ENCODE measurements at places on chromosomes 7 and 10.
A peak's percentile ranks its signal among the peaks of the same experiment; 100 is the strongest.

DNA sequence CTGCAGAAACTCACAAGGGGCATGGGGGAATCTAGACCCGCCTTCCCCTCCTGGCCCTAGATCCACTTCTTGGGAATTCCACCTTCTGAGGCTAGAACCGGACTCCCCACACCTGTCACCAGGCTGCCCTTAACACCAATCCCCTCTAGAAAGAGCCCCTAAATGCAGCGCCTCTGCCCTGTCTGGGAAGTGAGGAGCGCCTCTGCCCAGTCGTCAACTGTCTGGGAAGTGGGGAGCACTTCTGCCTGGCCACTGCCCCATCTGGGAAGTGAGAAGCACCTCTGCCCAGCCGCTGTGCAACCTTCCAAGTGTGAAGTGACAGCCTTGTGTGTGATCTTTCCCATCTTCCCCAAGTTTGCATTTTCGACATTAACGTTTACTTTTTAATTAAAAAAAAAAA, 8.8 kb downstream of the RCC1L start:
- DNase-seq, result no peak

GRCh38 chr10:62671104-62671503, 133.4 kb upstream of the ADO start:
- DNase-seq, result no peak

- DNase-seq, result no peak
These were observed 27.8 kb downstream of the TMEM236 start for GRCh38 chr10:17779784-17780183.

DNA sequence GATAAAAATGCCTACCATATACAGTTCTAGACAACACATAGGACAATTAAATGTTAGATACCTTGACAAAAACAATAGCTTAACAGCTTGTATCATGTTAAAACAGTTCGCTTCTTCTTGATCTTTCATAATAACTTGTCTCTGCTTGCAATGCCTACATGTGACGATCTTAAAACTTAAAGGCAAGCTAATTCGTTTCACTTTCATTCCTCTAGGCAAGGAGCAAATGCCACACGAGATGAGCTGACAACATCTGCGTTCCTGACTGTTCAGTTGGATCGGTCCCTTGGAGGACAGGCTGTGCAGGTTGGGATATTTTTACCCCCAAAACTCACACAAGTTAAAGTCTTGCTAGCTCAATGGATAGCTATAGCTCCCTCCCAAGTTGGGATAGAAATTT, 51.6 kb upstream of the ARL4A start:
- no peak for DNase-seq

GRCh38 chr7:126845331-126845730, 407.4 kb downstream of the GRM8 start:
- no peak for DNase-seq

- no peak for DNase-seq
These were observed 115.1 kb downstream of the VTI1A start for GRCh38 chr10:112562122-112562521.

DNA sequence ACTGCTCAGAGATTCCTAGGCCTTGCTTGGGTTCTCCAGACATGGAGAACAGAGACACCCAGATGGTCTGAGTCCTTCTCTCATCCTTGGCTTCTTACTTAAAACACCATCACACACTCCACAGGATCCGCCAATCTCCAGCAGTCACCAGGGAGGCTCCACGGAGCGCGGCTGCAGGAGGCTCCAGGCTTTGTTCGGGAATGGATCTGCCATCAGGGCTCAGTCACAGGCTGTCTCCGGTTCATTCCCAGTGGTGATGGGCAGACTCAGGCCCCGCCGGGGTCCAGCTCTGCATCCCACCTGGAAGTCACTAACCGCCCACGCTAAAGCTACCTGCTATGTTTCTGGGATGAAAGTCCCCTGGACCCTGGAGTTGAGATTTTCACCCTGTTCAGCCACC, 312.9 kb downstream of the TCERG1L start:
- DNase-seq, result no peak

- no peak for DNase-seq
These were observed 338.3 kb upstream of the TEX47 start for GRCh38 chr7:89133819-89134218.

GRCh38 chr7:31022726-31023125, 29.4 kb upstream of the ADCYAP1R1 start:
- no peak for DNase-seq

- no peak for DNase-seq
These were observed 297.6 kb downstream of the LHFPL3 start for GRCh38 chr7:104625956-104626355.

DNA sequence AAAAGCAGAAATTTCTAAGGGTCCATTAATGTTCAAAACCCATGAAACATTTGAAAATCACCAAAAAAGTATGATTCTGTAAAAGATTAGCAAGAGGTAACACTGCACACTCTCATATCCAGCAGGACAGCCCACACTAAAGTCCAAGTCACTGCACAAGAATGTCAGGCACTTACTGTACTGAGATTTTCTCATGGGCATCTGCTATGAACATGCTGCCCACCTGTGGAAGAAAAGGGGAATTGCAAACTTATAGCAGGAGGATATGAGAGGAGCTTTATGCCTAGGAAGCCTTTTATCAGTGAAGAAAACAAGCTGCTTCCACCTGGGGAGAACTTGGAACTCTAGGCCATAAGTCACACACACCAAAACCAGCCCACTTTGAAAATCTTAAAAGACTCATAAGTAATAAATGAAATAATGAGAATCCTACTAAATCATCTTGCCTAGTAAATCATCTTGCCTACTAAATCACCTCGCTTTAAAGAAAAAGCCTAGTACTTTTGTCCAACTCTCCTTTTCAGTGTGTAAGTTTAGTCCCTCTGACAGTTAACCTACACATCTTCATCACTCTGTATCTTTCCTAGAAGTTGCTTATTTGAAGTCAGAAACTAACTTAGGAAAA, 46.1 kb downstream of the ARMH3 start:
- DNase-seq, result peak; percentile 61

DNA sequence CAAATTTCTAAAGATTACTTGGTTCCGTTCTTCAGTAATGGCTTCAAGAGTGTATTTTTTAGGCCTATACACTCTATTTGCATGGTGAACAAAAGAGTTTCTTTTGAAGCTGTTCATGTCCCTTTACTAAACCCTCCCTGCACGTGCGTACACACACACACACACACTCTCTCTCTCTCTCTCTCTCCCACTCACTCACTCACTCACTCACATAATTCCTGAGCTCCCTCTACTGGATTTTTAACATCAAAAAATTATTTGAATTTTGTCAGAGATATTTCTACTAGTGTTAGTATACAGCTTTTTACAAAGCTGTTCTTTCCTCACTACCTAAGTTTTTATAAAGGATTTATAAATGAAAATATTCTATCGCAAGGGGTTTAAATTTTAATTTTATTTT, 85.9 kb downstream of the UBE3C start:
- DNase-seq, result no peak

- no peak for DNase-seq
These were observed 71.1 kb upstream of the GLCCI1 start for GRCh38 chr7:7897509-7897908.

DNA sequence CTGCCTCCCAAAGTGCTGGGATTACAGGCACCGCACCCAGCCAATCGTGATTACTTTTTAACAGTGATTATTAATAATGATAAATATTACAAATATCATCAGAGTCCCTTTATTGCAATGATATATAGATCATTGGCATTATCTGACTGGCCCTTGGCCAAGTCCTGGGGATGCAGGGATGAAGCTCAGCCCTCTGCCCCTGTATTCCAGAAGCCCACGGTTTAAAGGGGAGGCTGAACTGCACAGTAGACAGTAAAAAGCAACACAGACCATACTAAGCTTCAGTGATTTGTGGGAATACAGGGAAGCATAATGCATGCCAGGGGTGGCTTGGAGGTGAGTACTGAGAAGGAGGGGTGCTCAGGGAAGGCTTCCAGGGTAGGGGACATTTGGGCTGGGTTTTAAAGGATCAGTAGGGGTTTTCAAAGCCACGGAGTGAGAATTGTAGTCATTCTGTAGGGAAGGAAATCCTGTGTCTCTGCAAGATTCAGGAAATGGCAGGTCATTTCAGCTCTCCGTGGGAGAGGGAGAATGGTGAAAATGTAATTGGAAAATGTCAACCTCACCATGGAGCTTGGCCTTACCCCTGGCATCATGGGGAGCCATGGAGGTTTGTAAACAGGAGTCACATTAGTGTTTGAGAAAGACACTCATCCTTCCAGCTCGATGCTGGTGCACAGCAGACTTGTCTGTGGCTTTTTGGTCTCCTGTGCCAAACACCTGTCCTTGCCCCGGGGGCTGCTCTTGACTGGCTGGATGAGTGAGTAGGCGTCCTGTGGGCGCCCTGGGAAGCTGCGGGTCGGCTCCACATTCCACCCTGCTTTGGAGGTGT, 8.8 kb downstream of the ADAMTS14 start:
- DNase-seq, result no peak

DNA sequence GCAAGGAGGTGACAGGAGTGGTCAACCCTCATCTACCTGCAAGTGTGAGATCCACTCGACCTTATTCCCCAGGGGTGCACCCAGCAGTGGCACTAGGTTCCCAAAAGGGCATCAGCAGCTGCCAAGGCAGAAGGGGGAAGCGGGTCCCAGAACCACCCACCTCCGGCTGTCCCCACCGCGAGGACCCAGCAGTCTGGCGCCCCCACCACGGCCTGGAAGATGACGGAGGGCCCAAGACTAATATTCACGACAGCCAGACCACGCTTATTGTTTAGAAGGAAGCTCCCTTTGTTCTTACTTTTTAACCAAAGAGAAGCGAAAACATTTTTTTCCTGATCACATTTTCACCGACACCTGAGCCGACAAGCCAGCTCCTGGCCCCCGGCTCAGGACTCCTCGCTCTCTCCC, 3.6 kb upstream of the EVX1 start:
- DNase-seq, result no peak

DNA sequence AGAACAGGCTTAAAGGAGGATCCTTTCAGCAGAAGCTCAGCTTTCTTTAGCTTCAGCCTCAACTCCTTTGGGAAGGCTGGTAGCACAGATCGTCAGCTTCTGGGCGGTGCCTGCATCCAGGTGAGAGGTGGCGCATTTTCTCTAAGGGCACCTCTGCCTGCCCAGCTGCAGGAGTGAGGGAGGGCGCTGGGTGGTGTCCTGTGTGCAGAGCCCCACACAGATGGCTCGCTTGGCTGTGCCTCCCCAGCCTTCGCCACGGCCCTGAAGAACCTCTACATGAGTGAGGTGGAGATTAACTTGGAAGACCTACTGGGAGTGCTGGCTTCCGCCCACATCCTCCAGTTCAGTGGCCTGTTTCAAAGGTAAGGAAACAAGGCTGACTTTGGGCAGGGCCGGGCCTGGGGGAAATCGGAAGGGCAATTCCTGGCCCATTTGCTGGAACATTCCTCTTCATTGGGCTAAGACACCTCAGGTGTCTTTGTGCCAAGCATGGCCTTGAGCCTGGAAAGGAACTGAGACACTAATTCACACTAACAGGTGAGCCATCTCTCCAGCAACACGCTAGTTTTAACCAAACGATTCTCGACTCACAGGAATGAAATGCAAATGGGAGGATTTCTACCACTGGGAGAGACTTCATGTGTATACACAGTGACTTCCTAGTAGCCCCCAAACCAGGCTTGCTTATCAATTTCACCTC, 19.9 kb downstream of the BTBD16 start:
- DNase-seq, result no peak

- no peak for DNase-seq
These were observed 54.0 kb upstream of the MXI1 start for GRCh38 chr10:110153396-110153795.

- no peak for DNase-seq
These were observed 115.2 kb downstream of the RNLS start for GRCh38 chr10:88467835-88468485.

DNA sequence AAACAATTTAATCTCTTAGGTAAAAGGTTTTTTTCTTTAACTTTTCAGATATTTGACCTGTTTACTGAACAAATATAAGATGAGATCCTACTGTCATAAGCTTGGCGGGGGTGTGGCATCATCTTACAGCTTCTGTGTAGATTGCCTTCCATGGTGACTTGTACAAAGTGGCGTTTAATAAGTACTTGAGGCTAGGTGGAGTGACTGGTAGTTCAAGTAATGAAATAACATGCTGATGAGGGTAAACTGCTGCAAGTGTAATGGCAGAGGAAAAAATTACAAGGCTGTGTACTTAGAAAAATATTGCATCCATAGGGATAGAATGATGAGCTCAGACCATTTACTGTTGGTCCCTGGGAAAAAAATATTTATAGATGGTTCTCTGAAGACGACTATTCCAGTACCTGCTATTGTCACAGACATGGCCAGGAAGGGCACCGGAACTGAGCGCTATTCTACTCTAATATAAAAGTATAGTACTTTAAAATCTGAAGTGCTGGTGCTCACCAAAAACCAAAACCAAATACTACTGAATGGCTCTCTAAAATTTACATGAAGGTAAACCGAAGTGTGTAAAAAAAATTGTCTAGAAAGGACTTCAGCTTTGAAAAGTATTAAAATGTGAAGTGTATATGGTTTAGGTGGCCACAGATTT, 42.4 kb downstream of the DNAH11 start:
- DNase-seq, result no peak

Measured in HL-60 (cell line).